ENCODE measurements at places on chromosomes 13 and 19.

DNA sequence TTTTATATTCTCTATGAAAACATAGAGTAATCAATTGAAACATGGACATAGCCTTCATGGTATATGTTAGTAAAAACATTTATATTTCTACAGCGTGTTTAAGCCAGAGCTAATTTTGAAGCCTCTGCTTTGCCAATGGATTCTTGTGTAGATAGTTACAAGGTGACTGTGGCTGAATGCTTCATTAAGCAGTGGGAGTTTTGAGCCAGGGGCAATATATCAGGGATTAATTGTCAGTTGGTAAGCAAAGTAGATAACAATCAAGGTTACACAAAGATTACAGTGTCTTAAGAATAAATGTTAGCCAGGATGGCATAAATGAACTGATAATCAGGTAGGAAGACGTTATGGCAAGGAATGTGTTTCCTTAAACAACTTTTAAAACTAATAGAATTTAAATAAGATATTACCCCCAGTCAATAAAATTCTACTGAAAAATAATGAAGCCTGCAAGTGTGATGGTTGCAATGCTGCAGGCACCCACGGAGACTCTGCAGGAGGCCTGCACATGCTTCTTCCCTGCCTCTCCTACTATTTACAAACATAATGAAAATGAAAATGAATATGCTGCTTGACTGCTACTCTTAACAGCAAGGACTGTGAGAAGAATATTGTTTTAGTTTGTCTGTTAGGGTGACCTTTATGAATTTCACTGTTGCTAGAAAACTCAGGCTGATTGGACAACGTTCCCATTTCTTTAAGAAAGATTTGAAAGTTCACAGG, 588.5 kb downstream of the GPC5 start:
- DNase-seq = no peak

DNA sequence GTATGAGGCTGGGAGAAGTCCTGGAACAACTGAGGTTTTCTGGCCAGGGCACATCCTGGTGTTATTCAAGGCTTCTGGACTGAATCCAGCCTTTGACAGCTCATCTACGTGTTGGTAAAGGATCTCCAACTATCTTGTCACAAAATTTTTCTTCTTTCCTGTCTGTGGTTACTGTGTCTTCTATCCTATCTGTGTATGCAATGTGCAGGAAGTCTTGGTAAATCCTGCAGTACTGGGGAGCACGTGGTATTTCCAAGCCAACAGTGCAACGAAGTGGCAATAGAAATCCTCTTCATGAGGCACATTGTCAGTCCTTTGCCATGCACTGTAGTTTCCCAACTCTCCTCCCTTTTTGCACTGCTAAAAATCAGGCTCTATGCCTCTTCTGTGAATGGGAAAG, 86.7 kb downstream of the ZNF100 start:
- no peak for DNase-seq

DNA sequence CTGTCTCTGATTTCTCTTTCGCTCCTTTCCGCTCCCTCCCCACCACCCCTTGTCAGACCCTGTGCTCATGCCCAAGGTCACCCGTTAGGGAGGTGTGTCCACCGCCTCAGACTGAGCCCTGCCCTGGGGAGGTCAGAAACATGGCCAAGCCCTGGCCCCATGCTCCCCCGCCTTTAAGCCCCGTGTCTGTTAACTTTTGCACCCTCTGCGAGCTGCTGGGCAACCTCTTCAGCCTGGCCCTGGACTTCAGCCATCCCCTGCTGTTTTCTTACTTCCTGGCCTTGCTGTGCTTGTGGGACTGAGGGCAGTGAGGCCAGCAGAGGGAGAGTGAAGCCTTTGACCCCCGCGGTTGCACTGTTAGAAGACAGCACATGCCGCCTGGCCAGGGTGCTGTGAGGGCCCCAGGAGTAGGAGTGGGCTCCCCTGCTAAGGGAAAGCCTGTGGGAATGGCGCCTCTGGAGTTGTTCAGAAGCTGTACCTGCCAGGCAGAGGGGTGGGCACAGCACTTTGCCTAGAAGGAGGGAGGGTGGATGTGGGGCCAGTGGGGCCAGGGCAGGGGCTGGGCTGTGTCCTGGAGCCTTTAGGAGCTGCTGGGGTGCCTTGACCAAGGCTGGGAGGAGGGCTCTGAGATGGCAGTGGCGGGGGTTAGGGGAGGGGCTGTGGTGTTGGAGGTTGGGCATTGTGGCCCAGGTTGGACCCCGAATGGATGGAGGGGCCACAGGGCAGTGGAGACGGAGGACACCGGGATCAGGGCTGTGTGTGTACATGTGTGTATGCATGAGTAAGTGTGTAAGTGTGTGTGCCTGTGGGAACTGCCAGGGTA, 7.9 kb downstream of the UPF1 start:
- no peak for DNase-seq

GRCh38 chr13:26019251-26019650, 32.6 kb downstream of the SHISA2 start:
- no peak for DNase-seq

GRCh38 chr13:46572752-46573431, 19.9 kb downstream of the LRCH1 start:
- no peak for DNase-seq

DNA sequence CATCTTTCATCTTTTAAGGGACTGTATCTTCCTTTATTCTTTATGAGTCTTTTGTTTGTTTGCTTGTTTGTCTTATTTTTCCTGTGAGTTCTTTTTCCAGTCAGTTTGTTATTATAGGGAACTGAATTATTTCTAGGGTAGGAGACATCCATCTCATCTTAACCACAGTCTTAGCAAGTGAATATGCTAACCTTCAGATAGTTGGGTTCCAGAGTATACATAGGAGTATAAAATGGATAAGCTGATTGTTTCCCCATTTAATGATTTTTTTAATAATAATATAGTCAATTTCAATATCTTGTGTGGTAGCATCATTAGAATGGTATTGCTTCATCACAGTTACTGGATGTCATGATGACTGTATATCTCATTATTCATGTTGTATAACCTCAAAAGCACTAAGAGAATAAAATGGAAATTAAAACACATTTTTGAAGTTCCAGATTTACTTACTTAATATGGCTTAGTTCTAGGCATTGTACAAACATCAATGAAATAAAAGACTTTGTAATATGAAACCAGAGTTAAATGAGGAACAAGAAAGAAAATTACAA, 33.0 kb downstream of the GPC6 start:
- no peak for DNase-seq

- DNase-seq = no peak
Observed at GRCh38 chr13:20901668-20902437, 693 bp downstream of the XPO4 start.

GRCh38 chr13:19604306-19604705, 29.2 kb upstream of the MPHOSPH8 start:
- no peak for DNase-seq

GRCh38 chr13:31731921-31732320, 7.4 kb upstream of the RXFP2 start:
- no peak for DNase-seq

Data from aorta (tissue), 5 donors.